ENCODE measurements at places on chromosomes 3 and 15.
A peak's percentile ranks its signal among the peaks of the same experiment; 100 is the strongest.

- DNase-seq, result peak; percentile 61
Observed at GRCh38 chr15:68581725-68582124, 2.9 kb downstream of the CORO2B start.

DNA sequence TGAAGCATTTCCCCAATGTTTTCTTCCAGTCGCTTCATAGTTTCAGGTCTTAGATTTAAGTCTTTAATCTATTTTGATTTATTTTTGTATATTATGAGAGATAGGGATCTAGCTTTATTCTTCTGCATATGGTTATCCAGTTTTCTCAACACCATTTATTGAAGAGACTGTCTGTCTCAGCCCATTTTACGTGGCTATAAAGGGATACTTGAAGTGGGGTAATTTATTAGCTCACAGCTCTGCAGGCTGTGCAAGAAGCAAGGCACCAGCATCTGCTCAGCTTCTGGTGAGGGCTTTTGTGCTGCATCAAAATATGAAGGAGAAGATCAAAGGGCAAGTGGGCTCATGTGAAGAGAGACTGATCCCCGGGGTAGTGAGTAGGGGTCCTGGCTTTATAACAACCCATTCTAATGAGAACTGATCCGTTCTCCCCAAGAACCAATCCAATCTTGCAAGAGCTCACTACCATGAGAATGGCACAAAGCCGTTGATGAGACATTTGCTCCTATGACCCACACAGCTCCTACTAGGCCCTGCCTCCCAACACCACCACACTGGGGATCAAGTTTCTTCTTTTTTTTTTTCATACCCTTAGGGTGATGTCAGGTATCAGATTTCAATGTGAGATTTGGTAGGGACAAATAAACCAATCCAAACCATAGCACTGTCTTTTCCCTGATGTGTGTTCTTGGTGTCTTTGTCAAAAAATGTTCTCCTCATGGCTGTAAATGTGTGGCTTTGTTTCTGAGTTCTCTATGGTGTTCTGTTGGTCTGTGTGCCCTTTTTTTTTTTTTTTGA is 63.2 kb downstream of the IQGAP1 start:
- no peak for DNase-seq

GRCh38 chr3:17356585-17356984 is 385.8 kb downstream of the TBC1D5 start:
- no peak for DNase-seq

DNA sequence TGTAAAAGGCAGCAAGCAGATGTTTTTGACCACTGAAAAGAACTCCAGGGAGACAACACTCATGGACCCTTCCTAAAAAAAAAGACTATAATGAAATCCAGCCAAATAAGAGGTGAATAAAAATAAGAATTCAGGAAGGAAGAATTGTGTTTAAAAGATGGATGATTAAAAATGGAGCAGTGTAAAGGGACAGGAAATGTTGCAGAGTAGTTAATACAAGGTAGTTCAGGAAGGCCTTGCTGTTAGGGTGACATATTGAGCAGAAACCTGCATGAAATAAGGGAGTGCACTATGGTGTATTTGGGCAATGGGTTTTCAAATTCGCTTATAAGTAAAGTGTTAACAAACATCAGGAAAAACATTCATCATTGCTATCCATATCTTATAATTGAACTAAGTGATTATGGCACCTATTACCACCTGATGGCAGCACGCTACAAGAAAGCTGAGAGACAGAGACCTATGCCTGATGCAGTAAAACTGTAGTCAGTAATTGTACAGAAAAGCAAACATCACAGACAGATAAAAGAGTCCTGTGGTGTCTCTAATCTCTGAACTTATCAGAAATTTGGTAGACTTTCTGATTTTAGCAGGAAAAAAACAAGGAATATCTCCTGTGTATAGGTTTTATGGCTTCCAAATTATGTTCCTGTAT is 5.8 kb upstream of the DBR1 start:
- DNase-seq, result peak; percentile 87

- no peak for DNase-seq
Observed at GRCh38 chr3:52405066-52405465, 39.8 kb downstream of the SEMA3G start.

GRCh38 chr3:107242579-107242978 is 134.7 kb upstream of the CCDC54 start:
- DNase-seq, result no peak

- DNase-seq, result no peak
Observed at GRCh38 chr3:140844072-140844471, 97.6 kb upstream of the SLC25A36 start.

GRCh38 chr3:129602730-129603560 is 3.5 kb downstream of the PLXND1 start:
- peak; percentile 62 for DNase-seq

DNA sequence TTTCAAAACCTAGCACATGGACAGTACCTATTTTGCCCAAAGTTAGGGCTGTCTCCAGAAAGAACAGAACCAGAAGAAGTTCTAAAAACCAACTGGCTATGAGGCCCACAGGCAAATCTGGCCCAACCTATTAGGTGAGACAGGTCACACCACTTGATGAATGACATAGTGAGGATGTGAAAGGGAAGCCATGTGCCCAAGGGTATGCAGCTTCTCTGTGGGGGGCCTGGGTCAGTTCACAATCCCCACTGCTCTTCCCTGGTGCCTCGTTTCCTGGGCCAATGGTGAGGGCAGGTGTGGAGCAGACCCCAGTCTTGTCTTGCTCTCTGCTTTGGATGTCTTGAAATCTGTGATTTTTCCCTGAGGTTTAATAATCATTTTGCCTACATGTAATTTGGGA is 8.9 kb downstream of the INSYN1 start:
- DNase-seq, result no peak

- DNase-seq, result no peak
Observed at GRCh38 chr3:57675530-57675929, 17.3 kb downstream of the DENND6A start.

GRCh38 chr3:52302426-52303145 is 13.5 kb upstream of the DNAH1 start:
- DNase-seq, result no peak

- DNase-seq, result no peak
Observed at GRCh38 chr3:165434516-165434915, 238.3 kb upstream of the SLITRK3 start.

- DNase-seq, result peak; percentile 16
Observed at GRCh38 chr15:100230784-100231183, 111.0 kb downstream of the ADAMTS17 start.

GRCh38 chr15:95646484-95647273 is 683.8 kb upstream of the NR2F2 start:
- no peak for DNase-seq

- no peak for DNase-seq
Observed at GRCh38 chr3:162945626-162946025, 1449.0 kb downstream of the OTOL1 start.

DNA sequence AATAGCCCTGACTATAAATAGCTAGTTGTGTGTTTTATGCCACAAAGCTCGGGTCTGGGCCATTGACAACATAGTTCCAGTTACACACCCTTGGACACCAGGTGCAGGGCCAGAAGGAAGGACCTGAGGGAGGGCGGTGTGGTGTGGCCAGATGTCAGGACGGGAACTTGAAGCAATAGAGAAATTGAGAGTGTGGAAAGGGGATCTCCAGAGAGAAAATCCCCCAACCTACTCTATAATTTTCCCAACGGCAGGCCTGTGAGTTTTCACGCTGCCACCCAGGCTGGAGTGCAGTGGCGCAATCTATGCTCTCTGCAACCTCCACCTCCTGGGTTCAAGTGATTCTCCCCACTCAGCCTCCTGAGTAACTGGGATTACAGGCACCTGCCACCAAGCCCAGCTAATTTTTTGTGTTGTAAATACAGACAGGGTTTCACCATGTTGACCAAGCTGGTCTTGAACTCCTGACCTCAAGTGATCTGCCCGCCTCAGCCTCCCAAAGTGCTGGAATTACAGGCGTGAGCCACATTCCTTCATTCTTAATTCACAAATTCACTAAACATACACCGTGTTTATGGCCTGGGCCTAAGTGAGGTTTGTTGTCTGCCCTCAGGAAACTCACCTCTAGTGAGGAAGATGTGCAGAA is 70.8 kb upstream of the KLF13 start:
- DNase-seq, result no peak

DNA sequence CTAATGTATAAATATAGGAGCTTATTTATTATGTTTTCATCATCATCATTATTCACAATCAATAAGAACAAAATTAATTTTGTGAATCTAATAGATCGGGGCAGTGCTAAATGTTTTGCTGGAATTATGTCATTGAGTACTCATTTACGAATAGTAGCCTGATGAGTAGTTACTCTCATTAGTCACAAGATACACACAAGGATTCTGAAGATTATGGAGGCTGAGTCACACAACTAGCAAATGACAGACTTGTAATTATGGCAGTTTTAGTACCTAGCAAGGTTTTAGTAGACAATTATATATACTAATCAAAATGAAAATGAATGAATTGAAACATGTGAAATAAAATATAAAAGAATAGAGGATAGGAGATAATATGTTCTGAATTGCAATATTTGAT is 954.2 kb downstream of the CADM2 start:
- DNase-seq, result no peak

DNA sequence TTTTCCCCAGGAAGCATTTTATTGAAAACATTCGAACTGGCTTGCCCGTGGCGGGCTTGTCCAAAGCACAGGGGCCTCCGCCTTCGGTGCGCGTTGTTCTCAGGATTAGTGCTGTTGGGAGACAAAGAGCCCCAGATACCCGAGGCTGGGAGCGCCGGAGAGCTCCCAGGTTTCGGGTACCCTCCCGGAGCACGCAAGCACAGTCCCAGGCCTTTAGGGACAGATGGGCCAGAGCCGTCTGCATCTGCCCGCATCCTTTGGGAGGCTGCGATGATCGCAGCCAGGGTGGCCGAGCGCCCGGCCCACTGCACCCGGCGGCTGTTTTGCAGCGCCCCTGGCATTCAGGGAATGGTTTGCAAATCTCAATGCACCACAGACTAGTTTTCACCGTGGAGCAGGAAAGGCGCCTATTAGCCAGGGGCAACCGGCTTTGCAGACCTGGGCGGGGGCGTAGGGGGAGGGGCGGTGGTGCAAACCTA is 5.0 kb upstream of the FEZF2 start:
- no peak for DNase-seq

- DNase-seq, result no peak
Observed at GRCh38 chr15:99485153-99485961, 80.4 kb upstream of the MEF2A start.

DNA sequence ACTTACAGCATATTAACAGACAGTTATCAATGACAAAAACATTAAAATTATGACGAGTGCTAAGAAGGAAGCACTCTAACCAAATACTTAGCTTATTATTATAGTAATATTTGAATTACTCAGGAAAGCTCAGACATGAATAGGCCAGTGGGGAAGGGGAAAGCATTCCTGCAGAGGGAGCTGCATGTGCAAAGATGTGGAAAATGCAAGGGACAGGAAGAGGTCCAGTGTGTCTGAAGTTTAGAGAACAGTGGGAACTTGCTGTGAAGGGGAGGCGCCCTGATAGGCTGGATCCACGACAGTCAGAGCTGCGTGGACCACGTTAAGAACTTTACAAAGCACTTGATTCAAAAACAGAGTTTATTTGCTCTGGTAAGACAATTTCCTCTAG is 1.2 kb upstream of the SPICE1 start:
- DNase-seq, result peak; percentile 15

GRCh38 chr15:63056829-63057228 is 14.3 kb downstream of the TPM1 start:
- DNase-seq, result no peak

GRCh38 chr3:96970211-96970610 is 155.8 kb downstream of the EPHA6 start:
- no peak for DNase-seq

GRCh38 chr3:16122661-16123060 is 51.8 kb upstream of the GALNT15 start:
- DNase-seq, result no peak

GRCh38 chr3:191740712-191741111 is 279.7 kb downstream of the PYDC2 start:
- no peak for DNase-seq

DNA sequence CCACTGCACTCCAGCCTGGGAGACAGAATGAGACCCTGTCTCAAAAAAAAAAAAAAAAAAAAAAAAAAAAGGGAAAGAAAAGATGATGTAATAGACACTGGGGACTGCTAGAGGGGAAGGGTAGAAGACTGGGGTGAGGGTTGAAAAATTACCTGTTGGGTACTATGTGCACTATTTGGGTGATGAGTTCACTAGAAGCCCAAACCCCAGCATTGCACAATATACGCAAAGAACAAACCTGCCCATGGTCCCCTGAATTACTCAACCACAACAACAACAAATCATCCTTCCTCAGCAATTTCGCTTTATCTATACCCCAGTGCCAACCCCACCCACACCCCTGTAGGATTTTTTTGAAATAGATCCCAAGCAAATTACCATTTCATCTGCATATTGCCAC is 13.5 kb downstream of the NIPA1 start:
- DNase-seq, result no peak

DNA sequence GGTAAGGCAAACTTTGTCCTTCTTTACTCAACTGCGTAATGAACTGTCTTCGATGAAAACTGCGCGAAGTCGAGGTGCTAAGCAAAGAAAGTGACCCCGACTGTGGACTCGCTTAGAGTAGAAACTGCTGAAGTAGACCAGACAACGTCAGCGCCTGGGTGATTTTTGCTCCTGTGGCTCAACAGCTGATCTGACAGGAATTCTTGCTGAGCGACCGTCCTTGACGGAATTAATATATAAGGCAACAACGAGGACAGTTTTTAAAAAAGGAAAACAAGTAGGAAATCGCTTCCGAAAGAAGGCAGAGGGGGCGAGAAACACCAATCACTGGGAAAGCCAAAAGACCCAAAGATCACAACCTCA is 541 bp downstream of the RPS27L start:
- peak; percentile 50 for DNase-seq

- no peak for DNase-seq
Observed at GRCh38 chr3:73364517-73364916, 260.2 kb downstream of the PDZRN3 start.

- DNase-seq, result no peak
Observed at GRCh38 chr3:149081772-149082171, 4.6 kb downstream of the HLTF start.

All from cerebellar cortex (tissue), 1 donor.